ENCODE measurements at places on chromosomes 12 and 14.

- DNase-seq, result no peak
Measured at GRCh38 chr12:120234643-120235368, 30.7 kb downstream of the PXN start.

DNA sequence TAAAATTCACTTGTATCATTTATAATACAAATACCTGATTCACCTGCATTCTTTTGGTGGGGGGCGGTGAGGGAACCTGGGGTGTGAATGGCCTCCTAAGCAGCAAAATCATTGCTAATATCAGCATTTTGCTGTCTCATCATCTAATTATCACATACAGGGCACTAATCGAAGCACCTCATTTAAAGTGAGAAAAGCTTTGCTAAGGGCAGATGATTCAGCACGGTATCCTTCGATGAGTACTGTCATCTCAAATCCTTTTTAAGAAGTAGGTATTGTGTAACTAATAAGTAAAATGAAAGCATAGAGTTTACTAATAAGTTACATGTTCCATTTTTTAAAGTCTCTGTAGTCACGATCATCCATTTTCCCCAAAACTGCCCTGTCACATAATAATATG is 278.1 kb upstream of the SOX5 start:
- DNase-seq, result no peak

DNA sequence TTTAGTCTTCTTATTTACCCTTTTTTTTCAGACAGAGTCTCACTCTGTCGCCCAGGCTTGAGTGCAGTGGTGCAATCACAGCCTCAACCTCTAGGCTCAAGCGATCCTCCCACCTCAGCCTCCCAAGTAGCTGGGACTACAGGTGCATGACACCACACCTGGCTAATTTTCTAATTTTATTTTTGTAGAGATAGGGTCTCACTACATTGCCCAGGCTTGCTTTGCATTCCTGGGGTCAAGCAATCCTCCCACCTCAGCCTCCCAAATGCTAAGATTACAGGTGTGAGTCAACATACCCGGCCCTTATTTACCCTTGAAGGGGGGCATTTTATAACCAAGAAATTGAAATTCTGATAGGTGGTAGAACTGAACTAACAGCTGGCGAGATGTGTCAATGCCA is 21.0 kb downstream of the HECTD4 start:
- no peak for DNase-seq

DNA sequence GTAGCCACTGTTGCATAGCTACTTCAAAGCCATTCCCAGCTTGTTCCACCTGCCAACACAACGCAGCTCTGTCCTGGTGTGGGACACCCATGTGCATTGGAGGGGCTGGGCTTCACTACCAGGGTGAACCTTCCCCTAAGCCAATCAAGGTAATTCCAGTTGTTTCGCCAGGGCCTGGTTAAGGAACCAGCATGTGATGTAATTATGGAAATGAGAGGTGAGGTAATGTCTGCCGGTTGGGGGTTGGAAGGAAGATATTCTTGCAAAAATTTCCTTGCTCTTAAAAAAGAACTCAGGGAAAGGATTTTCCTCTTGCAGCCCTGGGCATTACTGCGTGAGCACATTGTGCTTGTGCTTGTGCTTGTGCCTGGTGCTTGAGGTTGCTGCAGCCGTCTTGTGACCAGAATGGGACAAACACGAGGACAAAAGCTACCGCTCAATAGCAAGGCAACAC is 14.9 kb downstream of the TUBA1C start:
- no peak for DNase-seq

DNA sequence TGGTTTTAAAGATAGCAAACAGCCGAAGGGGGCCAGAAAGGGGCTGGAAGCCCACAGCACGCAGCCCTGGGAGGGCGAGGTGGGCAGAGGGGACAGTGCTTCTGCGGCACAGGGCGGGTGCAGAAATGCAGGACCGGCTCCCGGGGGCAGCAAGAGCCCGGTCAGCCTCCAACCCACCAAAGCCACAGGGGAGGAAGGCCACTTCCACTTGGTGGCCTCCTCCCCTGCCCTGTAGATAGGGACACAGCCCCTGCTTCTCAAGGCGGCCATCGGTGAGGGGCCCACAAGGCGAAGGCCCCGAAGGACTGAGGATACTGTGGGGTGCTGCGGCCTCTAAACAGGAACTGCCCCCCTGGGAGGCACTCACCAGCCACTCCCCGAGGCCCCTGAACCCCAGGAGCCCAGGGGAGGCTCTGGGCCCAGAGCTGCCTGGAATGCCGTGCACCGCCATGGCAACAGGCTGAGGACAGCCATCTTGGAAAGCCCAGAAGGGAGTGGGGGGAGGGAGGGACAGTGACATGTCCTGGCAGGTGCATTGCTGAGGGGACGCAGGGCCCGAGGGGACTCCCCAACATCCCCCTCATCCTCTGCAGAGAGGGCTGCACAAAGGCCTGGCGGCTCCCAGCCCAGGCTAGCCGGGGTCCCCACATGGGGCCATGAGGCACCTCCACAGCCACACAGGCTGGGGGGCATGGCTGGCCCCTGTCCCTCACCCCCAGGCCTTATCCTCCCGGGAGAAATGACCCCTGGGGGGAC is 114.7 kb downstream of the NCOR2 start:
- no peak for DNase-seq

DNA sequence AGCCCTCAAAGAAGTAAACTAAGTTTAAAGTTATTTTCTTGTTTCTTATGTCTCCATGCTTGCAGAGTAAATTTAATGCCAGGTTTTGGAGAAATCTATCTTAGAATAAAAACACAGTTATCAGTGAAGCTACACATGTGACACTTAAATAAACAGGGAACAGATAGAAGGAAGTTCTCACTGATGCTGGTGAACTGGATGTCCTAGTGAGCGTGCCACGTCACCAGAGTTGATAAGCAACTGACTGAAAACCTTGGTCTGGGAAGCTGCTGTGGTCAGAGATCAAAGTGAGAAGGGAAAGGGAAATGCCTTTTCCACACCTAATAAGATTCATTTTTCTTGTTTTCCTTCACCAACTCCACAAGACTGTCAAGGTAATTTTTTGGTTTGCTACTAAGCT is 74.8 kb upstream of the PCED1B start:
- DNase-seq, result no peak

- DNase-seq, result no peak
Measured at GRCh38 chr12:122368361-122369073, 54.0 kb downstream of the CLIP1 start.

GRCh38 chr12:21527451-21528180 is 1.5 kb downstream of the SPX start:
- peak; percentile 42 for DNase-seq

DNA sequence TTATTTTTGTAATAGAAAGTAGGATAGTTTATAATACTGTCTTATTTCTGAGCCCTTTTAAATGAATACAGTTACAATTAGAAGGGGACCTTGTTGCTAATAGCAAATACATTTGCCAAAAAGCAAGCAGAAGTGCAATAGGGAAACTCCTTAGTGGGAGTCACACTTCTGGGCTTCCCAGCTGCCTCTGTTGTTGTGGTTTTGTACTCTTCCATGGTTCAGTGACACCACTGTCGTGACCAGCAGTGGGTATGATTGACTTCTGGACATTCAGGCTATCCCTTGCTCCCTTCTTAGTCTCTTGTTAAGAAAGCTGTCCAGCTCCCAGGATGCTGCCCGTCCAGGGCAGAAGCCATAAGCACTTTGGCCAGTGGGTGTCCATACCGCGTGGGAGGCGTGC is 22.6 kb downstream of the TCTN1 start:
- DNase-seq, result no peak

- DNase-seq, result no peak
Measured at GRCh38 chr12:98669751-98670150, 24.7 kb downstream of the APAF1 start.

- no peak for DNase-seq
Measured at GRCh38 chr12:26580619-26581018, 252.4 kb downstream of the ITPR2 start.

GRCh38 chr14:33548606-33549005 is 402.3 kb downstream of the EGLN3 start:
- no peak for DNase-seq

DNA sequence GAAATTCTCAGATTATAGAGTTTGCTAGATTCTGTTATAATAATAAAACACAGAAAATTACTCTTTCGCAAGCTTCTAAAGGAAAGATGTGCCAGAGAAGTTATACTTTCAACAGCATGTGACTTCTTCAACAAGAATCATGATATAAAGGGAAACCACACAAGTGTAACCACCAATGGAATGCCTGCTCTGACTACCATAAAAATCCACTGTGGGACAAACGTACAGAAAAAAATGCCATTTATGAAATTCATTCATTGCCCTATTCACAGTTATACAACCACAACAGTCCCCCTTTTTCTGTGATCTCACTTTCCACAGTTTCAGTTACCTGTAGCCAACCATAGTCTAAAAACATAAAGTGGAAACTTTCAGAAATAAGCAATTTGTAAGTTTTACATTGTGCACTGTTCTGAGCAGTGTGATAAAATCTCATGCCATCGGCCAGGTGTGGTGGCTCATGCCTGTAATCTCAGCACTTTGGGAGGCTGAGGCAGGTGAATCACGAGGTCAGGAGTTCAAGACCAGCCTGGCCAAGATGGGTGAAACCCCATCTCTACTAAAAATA is 3.2 kb downstream of the CATSPERB start:
- no peak for DNase-seq

- no peak for DNase-seq
Measured at GRCh38 chr14:57560681-57561080, 67.0 kb upstream of the CCDC198 start.

DNA sequence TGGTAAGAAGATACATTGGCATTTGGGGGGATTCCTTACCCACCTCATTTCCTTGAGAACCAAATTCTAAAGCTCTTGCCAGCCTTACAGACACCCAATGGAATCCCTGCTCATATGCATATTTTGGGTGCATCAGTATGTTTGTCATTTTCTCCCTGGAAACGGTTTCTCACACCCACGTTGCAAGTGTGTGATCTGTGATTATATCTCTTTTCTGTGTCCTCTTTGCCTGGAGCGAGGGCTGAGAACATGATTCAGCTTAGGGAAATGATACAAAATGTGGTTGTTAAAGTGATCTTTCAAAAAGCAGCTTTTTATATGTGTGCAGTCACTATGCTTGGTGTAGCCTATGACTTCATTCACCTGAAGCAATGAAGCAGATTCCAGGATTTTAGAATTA is 52.0 kb downstream of the KCNMB4 start:
- DNase-seq, result no peak

- no peak for DNase-seq
Measured at GRCh38 chr12:26092346-26093105, 32.3 kb downstream of the BHLHE41 start.

GRCh38 chr14:91333650-91334039 is 84.0 kb downstream of the CCDC88C start:
- no peak for DNase-seq

GRCh38 chr12:89523843-89524540 is 604 bp downstream of the GALNT4 start:
- DNase-seq, result no peak

DNA sequence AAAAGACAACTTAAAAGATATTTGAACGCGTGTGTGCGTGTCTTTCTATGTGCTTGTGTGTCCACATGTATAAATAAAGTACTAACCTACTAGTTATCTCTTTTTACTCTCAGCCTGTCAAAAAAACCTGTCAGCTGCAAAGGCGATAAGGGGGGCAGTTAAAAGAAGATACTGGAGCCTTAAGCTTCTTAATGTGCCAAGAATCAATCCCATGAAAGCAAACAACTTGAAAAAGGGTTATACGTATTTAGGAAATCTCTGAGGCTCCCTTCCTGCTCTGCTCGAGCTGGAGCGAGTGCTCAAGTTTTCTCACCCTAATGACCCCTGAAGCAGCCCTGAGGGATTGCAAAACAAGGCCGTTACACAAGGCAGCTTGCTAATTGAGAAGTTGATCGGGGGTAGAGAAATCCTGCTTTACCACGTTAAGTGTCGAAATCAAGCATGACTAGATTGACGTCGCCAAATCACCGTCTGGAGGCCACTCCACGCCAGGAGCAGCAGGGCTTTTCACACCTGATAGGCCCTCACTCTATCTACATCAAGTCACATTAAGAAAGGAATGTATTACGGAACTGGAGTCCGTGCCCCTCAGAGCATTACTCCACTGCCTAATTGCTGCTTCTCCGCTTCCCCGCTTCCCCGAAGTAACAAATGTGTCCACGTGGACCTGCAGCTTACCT is 32.4 kb downstream of the LMO3 start:
- no peak for DNase-seq

DNA sequence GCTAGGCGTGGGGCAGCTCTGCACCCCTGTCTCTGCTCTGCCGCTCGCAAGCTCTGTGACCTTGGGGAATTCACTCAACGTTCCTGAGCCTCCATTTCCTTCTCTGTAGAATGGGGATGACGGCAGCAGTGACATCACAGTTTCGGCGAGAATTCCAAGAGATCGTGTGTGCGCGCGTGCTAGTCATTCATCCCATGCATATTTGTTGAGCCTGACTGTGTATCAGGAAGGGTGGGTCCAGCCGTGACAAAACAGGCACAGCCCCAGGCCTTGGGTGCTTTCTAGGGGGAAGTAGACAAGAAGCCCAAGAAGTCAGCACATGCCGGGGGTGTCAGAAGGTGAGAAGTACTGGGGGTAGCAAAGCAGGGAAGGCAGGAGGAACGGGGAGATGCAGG is 145.6 kb upstream of the NCOR2 start:
- no peak for DNase-seq

Measured in activated CD4-positive, alpha-beta T cell treated with anti-CD3 and anti-CD28 coated beads, Interleukin-2, amount 50 U/mL, for 24 hours (primary cell).